Activated CD4-positive, alpha-beta memory T cell treated with anti-CD3 and anti-CD28 coated beads, Interleukin-2, amount 10 ng/mL, durations not matched to agents 7 days and 5 days (primary cell): ENCODE measurements at places on chromosomes 5 and 9.

DNA sequence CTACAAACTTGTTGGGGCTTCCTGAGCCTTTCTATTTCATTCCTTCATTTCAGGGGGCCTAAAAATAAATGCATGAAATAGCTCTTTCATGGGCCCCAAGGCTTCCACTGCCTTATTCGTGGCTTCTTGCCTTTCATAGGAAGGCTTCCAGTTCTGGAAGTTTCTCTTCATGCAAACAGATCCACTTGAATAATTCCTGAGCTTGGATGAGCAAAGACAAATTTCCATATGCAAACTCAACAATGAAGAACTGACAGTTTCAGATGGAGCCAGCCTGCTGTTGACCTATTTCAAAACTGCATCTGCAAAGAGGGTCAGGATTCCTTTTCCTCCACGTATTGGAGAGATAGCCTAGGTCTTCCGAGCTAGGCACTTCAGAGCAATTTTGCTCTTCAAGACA, 142.1 kb downstream of the MLLT3 start:
- DNase-seq, result no peak

- no peak for DNase-seq
These were observed 14.5 kb upstream of the LPAR1 start for GRCh38 chr9:111052791-111053190.

DNA sequence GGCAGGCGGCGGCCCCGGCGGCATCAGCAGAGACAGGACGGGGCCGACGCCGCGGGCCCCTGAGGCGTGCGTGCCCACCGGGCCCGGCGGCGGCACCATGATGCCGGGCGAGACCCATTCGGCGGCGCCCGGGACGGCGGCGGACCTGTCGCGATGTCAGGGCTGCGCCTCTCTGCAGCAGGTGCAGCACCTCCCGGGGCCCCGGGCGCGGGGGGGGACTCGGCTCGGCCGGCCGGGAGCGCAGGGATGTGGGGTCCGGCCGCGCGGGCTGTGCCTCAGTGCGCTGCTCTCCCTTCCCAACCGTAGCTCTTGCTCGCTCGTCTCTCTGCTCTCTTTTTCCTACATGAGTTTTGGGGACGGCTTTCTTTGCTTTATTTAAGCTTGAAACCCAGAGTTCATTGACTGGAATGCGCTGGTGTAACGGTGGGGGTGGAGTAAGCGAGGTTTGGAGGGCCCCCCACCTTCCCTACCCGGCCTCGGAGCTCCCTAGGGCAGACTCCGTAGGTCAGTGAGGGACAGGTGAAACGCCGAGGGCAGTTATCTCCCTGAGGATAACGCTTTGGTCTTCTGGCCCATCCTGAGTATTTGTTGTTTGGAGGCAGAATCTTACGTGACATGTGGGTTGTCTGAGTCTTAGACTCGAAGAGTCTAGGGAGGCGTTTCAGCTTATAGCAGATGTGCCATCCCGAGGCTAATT, 490 bp downstream of the ICE1 start:
- DNase-seq, result no peak

DNA sequence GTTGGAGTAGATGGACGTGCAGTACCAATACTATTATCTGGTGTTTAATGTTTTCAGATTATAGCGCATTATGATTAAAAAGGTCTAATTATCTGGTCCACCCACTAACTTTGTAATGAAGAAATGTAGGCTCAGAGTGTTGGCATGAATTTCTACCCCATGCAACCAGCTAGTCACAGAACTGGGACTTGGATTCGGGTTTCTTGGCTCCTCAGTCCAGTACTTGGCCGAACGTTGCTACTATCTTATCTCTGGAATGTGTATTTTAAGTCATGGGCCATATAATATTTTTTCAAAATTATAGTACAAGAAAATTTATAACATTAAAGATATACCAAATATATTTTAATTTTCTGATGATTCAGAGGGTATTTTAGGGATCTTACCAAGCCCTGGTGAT, 657.5 kb upstream of the DMAC1 start:
- DNase-seq, result no peak

DNA sequence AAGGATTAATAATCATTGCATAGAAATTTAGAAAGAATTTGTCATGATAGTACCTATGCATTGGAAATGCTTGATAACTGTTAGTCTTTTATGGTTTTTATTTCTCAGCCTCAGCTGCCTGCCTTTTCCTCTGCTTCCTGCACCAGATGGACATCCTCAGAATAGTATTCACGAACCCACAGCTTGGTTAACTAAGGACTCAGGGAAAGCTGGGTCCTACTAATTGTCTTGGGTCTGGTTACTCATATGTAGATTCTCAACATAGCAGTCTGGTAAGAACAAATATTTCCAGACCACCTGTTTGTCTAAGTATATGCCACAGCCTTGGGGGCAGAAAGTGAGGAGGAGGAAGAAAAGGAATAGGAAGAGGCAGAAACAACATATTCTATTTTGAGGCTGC, 464.5 kb upstream of the SMARCA2 start:
- no peak for DNase-seq

GRCh38 chr9:79572608-79573411, 1.0 kb downstream of the TLE4 start:
- peak; percentile 65 for DNase-seq

DNA sequence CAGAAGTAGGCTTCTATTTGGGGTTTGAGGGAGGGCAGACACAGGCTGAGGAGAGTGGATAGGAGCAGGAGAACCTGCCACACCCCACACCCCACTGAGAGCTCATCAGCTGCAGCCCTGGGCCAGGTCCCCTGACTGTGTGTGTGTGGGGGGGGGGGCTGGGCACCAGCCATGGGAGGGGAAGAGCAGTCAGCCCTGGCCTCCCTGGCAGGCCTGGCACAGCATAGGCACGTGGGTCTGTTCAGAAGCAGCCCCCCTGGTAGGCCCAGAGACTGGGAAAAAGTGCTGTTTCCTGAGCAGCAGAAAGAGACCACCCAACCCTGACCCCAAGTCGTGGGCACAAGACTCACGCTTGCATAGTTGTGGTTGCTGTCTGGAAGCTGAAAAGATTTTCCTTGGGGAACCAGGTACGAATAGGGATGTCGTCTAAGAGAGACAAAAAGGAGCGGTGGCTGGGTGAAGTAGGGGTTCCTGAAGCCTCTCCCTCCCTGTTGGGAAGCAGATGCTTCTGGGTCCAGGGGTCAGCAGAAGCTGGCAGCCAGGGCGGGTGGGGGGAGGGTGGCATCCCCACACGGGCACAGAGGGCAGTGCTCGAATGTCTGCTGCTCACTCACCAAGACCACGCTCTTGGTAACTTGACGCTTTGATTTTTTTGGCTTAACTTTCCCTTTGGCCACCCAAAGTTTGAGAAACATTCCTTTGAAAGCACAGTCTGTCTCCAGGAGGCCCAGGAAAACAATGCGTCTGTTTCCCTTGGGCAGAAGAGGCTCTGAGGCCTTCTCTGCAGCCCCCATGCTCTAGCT, 2.9 kb downstream of the NSMF start:
- DNase-seq, result no peak

DNA sequence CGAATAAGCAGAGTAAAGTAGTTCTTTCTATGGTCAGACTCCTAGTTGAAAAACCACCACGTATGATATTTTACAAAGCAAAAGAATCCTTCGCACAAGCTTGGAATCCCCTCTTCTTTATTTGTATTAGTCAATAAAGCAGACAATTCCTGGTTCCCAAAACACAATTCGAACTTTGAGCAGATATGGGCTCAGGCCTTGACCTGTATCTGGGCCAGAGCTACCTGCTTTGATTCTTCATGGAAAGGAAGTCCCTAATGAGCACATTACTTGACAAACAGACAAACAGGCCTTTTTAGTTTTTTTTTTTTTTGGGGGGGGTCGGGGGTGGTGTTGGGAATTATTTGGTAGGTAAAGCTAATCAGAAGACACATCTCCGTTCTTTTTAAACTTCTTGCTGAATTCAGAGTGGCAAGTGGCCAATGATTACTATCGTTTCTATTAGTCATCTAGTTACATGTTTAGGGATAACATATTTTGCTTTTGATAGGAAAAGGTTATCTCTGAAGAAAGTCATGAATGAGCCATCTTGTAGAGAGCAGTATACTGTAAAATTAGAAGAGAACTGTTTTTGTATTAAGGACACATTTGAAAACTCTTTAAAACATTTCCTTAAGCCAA, 116.6 kb upstream of the HMHB1 start:
- no peak for DNase-seq

DNA sequence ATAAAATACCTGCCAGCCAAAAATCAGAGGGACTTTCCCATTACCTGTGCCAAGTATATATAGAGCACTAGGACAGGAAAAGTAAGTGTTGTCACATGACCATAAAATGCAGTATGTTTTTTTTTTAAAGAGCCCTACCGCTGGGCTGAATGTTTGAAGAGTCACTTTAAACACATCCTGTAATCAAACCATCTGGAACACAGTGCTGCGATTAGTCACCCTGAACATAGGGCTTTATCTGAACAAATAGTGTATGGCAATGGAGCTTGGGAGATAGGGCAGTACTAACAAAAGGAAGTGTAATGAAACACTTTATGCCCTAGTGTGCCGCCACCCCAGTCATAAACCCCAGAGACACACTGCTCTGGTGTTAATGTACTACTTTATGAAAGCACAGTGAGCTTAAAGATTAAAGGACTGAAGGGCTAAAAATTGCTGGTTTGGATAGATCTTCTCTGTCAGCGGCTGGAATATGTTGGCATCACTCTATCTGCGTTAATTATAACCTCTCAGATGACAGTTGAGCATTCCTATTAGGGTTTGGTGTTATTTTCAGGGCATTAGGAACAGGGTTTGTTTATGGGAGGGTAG, 90.4 kb downstream of the ZNF608 start:
- DNase-seq, result no peak

- no peak for DNase-seq
These were observed 55.3 kb upstream of the ANGPTL2 start for GRCh38 chr9:127177665-127178265.

GRCh38 chr5:172771439-172772111, 580 bp upstream of the DUSP1 start:
- no peak for DNase-seq

DNA sequence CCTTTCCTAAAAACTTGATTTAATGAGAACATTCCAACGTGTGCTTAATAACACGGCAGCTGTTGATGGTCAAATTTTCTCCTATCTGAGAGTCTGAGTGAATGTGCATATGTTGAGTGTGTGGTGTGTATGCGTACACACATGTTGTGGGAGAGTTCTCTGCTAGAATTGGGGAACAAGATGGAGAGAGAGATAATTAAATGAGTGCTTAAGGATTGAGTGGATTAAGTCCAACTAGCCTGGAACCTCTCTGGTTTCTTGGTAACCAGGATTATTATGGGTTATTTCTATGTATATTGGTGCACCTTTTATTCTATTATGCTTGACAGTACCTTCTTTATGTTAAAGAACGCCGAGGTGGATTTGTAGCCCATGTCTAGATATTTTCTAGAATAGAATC, 36.4 kb upstream of the TNFAIP8 start:
- DNase-seq, result no peak

DNA sequence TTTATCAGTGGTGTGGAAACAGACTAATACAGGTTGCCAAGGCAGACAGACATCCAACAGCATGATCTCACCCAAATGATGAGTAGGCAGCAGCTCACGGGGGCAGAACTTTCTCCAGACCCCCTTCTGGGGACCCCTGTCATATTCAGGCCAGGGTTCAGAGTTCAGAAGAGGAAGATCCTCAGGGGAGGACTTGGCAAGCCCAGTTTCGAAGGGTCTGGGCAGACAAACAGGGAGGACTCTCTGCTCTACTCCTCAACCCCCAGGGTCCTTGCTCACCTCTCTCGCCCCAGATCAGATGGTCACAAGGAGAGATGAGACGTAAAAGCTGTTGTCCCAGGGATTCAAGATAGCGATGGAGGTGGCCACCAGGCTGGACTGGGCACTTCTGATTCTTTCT, 215.1 kb upstream of the MVB12B start:
- DNase-seq, result no peak

DNA sequence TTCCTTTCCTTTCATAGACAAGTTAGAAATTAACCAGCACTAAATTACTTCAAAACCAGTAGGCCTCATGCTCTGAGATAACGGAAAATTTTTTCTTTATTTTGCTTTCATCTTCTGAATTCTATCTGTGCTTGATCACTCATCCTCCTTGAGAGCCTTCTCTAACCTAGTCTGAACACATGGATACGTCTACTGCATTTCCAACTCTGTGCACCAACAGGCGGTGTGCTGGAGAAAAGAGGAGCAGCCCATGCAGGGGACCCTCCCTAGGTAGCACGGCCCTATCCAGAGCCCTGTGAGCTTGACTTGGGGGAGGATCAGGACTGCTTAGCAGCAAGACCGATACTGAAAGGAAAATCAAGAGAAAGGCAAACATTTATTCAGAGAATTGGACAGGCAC, 149.8 kb downstream of the AUH start:
- peak; percentile 63 for DNase-seq

DNA sequence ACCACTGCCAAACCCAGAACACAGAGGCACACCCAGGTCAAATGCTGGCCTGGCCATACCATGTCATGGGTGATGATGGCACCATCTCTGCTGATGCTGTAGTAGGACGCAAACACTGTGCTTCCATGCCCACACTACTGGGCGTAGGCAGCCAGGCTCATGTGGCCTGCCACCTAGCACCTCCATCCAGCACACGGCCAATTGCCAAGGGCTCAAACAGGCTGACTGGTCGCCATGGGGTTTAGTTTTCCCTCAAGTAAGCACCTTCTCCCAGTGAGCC, 39.4 kb downstream of the BICD2 start:
- DNase-seq, result peak; percentile 14

DNA sequence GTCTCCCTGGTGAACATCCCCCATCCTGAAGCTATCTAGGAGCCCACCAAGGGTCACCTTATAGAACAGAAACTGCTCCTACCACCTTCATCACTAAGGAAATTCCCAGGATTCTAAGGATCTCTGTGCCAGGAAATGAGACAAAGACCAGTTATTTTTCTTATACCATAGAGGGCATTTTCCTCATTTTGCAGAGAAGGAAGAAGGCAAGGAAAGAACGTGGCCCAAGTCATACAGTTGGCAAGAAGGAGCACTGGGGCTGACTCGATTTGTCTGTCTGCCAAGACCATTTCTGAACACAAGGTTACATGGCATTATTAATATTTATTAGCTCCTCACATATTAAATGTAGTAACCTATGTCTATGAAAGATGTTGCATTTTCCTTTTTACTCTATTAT, 49.6 kb upstream of the TNFSF15 start:
- DNase-seq, result no peak

DNA sequence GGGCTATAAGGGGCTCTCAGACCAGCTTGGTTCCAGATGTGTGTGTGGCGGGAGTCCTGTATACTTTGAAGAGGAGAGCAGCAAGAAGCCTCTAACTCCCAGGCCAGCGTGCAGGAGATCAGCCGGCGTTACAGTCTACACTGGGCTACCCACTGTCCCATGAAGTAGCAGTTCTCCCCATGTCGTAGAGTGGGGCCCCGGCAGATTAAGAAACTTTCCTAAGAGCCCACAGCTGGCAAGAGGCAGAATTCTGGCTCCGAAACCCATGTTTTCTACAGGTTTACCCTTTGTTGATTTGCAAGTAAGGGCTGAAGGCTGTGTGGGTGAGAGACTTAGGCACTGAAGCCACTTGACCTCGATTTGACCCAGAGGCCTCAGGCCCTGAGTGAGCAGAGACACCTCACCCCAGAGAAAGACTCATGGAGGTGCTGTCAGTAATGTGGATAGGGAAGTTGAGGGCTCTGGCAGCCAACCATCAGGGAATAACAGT, 881 bp upstream of the B4GALT1 start:
- DNase-seq, result peak; percentile 40
